ENCODE measurements at places on chromosomes 1 and 21. TPM values are rescaled to one million over a fixed set of nuclear protein-coding genes. Genes with fewer than 3 reads are reported as not detected.

DNA sequence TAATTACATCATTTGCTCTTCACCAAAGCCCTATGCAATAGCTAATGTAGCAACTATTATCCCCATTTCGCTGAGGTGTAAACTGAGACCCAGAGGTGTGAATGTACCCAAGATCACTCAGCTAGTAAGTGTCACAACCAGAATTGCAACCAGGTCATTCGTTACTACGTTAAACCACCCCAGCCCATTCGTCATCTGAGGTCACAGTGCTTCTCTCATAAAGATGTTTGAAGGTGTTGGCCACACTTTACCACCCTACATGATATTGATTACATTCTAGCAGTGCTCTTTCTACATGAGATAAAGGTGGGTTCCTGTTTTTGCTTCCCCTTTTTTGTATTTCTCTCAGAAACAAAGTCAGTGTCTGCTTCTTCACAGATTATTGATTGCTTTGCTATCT lies 195.3 kb downstream of the ZBTB18 start:
- DNase-seq, result no peak

DNA sequence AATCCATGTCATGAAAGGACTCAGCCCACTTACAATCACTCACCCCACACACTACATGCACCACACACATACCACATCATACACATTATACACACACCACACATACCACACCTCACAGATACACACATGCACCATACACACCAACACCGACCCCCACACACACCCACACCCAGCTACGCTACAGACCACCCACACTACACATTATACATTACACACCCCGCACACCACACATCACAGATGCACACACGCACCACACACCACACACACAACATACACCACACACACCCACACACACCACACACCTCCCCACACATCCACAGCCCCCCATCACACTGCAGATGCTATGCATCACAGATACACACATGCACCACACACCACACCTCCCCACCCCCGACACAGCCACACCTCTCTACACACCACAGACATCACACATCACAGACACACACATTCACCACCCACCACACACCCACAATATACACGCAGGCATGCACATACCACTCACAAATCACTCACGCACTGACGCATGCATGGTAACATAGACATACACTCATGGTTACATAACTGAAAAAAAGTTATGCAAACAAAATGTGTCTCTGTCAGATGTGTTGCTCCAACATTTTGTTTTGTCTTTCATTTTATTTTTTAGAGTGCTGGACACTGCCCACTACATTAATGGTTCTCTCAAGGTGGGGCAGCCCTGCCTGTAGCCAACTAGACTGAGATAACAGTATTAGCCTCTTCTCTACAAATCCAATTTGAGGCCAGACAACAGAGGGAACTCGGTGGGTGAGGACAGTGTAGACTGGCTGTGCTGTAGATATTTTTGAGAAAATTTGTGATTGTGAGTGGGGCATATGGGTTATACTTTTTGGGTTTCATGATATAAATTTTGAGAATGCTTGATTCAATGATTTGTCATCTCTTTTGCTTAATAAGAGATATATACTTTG lies 15.2 kb upstream of the PGBD2 start:
- DNase-seq, result no peak

GRCh38 chr1:198232378-198232777 lies 75.6 kb downstream of the NEK7 start:
- no peak for DNase-seq

DNA sequence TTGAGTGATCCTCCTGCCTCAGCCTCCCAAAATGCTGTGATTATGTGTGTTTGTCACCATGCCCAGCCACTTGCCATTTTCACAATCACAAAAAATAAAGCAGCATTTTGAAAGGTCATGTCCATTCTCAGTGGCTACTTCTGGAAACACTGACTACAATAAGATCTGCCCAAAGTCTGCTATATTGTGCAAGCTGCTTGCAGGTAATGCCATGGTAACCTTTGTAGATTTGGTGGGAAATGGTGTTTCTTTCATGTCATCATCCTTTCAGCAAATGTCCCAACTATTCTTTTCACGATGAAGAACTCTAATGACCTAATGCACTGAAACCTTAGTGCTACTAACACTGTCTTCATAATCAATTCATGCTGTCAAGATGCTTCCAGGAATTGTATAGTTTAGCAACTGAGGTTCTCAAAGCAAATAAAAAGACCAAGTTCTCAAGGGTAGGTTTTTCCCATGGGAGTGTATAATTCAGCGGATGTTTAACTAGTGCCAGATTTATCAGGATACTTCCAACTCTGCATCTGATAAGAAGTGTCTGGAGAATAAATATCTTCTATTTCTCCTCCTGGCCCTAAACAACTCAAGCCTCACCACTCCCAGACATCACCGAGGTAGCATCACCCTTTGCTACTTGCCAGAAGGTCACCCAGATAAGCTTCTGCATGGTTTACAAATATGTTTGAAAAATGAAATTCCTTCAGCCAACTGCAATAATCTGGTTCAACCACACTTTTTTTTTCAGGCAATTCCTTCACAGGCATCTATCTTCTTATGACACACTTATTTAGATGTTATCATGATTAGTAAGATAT lies 132.0 kb upstream of the ZC3H11B start:
- DNase-seq, result no peak

Gene CELA3B
- total RNA-seq, result 2.5 TPM

Data from posterior vena cava (tissue), 2 donors.